ENCODE measurements at places on chromosomes 3 and 15. TPM values are rescaled to one million over a fixed set of nuclear protein-coding genes. Genes with fewer than 3 reads are reported as not detected.
A peak's percentile ranks its signal among the peaks of the same experiment; 100 is the strongest.

DNA sequence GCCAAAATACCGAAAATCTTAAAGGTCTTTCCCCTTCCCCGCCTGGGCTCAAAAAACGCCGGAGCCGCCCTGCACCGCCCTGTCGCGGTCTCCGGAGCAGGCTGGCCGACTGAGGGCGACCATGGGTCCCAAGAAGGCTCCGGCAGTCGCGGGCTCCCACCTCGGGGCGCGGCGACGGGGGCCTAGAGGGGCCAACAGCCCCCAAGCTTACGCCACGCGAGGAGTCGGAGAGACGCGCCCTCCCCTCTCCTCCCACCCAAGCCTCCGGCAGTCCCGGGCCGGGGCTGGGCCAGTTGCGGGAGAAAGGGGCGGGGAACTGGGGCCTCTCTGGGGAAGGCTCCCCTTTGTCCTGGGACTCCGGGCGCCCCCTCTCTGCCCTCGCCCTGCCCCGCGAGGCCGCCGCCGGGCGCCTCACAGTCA, 69.2 kb downstream of the GOLGA8B start:
- no peak overlapping the region for H3K27ac ChIP-seq
- no peaks in the 10 kb centered on the region for H3K36me3 ChIP-seq
- H3K4me1 ChIP-seq: peaks cover 15% of the 10 kb centered on the region
- peaks cover 8% of the 10 kb centered on the region for H3K27me3 ChIP-seq
- H3K4me3 ChIP-seq: peak overlapping the region; percentile 47
- no peak for DNase-seq

- no peaks in the 10 kb centered on the region for H3K27me3 ChIP-seq
- peaks cover 42% of the 10 kb centered on the region for H3K4me1 ChIP-seq
- peak; percentile 53 for DNase-seq
- peak overlapping the region; percentile 79 for H3K4me3 ChIP-seq
These were observed 423 bp downstream of the TKT start for GRCh38 chr3:53255423-53255774.

- H3K36me3 ChIP-seq: no peaks in the 10 kb centered on the region
- no peaks in the 10 kb centered on the region for H3K27me3 ChIP-seq
- no peak overlapping the region for H3K27ac ChIP-seq
- DNase-seq: no peak
These were observed 93.6 kb upstream of the ATP2B2 start for GRCh38 chr3:10599017-10599416.

DNA sequence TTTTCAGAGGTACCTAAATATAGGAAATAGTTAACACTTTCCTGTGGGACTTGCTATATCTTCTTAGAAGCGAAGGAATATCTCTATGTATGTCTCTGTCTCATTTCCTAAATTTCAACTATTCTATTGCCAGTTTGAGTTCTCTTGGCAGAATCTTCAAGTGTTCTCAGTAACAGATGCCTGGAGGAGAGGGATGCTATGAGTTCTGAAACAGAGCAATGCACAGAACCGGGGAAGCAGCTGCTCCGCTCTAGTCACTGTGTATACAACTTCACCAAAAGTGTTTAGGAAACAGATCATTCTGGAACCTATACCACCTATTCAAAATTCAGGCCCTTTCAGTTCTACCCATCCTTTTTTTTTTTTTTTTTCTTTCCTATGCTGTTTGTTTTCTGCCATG, 144.6 kb downstream of the RORA start:
- no peaks in the 10 kb centered on the region for H3K4me1 ChIP-seq
- no peaks in the 10 kb centered on the region for H3K27me3 ChIP-seq
- H3K36me3 ChIP-seq: no peaks in the 10 kb centered on the region
- H3K27ac ChIP-seq: no peak overlapping the region
- DNase-seq: no peak

GRCh38 chr3:126310816-126311215, 46.4 kb downstream of the KLF15 start:
- H3K4me3 ChIP-seq: no peak overlapping the region
- H3K27ac ChIP-seq: no peak overlapping the region
- H3K4me1 ChIP-seq: no peaks in the 10 kb centered on the region
- no peak for DNase-seq

DNA sequence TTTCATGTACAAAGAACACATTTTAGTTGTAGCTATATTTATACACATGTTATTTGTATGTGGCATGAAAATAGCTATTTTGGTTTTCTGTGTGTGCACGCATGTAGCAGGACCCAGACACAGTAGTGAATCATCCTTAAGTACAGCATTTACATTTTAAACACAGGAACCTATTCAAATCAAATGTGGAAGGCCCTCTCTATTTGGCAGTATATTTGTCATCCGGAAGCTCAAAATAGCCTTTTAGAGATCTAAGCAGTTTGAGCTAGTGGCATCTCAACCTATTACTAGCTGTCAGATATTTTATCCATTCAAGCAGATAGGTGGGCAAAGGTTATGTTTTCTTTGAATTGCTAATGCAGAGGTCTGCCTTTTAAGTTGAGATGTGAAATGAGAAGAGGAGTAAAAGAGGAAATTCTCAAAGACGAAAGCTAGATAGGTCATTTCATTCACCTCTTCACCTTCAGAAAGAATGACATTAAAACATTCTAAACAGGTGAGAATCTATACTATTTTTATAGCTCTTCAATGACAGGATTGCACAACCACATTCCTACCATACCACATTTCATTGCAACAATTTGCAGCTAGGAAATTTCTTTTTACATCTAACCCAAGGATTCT, 46.3 kb upstream of the TIPARP start:
- H3K36me3 ChIP-seq: no peaks in the 10 kb centered on the region
- DNase-seq: no peak
- H3K27ac ChIP-seq: no peak overlapping the region
- H3K4me1 ChIP-seq: no peaks in the 10 kb centered on the region

The ENTPD3 gene
- not detected for polyA plus RNA-seq

The PPP1R14D gene
- not detected for polyA plus RNA-seq

Data from CD4-positive, alpha-beta memory T cell (primary cell).